ENCODE measurements at places on chromosomes 2 and 18.

GRCh38 chr2:139099721-139100120 lies 319.5 kb upstream of the NXPH2 start:
- no peak for DNase-seq

GRCh38 chr2:122150524-122151280 lies 395.3 kb downstream of the TSN start:
- DNase-seq: no peak

DNA sequence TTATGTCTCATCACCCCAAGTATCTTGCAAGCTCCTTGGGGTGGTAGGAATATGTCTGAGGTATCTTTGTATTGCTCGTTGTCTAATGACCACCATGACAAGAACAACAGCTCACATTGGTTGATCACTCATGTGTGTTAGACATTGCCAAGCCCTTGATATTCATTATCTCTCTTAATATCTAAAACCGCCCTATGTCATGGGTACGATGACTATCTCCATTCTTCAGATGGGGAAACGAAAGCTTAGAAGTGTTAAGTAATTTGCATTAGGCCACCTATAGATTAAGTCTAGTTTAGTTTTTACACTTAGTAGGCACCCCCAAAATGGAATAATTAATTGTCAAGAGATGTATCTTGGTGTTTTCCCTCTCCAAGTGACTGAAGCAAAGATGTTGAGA lies 57.0 kb downstream of the ICOS start:
- DNase-seq: no peak

DNA sequence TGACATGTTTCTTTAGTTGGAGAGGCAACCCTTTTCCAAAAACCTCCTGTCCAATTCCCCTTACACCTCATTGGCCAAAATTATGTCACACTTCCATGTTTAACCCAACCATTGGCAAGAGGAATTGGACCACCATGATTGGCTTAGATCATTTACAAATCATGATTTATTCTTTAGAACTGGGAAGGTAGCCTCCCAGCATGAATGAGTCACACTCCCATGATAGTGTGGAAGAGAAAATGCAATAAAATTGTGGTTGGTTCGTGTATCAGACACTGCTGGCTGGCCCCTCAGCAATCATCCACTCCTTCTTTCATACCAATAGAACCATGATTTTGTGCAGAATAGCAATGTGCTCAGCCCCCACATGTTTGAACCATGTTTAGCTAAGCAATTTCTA lies 156.6 kb upstream of the ACVR2A start:
- DNase-seq: no peak

DNA sequence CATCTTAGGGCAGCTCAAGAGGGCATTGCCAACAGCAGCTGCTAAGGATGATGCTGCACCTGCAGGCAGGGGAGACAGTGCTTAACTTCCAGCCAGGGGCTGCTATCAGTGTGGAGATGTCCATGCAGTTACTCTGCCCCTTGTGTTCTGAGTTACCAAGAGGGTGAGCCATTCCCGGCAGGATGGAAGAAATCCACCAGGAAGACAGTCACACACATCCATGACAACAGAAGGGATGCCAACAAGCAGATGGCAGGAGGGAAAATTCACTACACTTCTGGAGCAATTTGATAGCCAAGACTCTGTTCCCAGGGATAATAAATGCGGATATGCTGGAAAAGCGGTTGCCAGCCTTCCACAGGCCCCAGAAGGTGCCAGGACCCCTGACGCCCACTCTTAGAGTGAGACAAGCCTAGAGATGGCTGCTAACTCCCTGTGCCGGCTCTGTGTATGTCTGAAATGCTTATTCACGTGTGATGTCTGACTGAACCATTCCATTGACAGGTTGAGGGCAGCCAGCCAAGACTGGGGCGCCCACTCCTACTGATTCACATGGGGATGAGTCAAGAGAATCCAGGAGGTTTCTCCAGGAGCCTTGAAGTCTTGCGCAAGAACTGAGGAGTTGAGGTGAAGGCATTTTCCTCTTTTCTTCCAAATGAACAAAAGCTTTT lies 24.5 kb downstream of the LOXHD1 start:
- no peak for DNase-seq

GRCh38 chr2:100040906-100041305 lies 101.5 kb downstream of the AFF3 start:
- DNase-seq: no peak

DNA sequence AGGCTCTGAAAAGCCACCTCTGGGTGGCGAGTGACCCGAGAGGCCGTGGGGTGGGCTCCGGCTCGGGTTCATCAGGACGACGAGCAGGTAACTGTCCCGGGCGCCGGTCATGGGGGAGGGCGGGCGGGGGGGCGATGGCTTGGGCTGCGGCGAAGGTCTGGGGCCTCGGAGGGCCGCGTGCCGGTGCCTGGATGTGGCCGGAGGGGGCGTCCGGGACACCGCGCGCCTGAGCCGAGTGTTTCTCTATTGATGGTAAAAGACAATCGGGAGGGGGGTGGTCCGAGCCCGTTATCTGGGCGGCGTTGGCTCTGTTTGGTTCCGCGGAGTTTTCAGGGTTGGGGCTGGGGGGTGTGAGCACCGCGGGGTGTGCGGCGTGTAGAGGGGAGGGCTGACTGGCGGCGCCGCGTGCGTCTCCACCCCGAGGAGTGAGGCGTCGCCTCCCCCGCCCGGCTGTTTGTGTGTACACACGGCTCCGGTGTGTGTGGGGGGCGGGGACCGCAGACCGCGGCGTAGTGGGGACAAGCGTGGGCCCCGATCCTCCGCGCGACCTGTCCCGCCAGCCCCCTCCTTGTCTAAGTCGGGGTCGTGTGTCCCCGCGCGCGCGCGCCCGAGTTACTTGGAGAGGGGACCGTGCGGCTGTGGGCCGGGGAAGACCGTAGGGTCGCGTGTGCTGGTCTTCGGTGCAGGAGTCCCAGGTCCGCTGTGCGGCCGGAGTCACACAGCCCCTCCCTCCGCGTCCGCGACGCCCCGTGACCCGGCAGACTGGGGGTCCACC lies 1.6 kb downstream of the CTIF start:
- peak; percentile 39 for DNase-seq

GRCh38 chr18:25503567-25504081 lies 151.7 kb upstream of the ZNF521 start:
- DNase-seq: no peak
